ENCODE measurements at places on chromosomes 2 and 18.

DNA sequence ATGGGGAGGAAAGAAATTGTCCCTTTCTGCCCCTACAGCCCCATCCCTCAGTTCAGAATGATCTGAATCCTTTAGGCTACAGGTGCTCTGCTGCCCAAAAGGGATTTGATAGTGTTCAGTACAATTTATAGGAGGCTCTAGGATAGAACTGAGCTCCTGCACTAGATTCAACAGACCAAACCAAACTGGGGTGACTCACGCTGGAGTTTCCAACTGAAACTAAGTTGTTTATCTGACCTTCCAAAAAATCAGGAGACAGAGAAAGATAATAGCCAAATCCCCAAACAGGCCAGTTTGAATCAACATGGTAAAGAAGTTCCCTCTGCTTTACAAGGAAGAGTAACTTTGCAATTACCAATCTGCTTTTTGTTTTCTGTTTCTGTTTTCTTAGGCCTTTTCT is 72.7 kb upstream of the MBOAT2 start:
- no peak for DNase-seq

- DNase-seq, result no peak
Measured at GRCh38 chr2:62145478-62146100, 50.3 kb upstream of the B3GNT2 start.

- no peak for DNase-seq
Measured at GRCh38 chr18:43514747-43515146, 237.5 kb upstream of the SYT4 start.

DNA sequence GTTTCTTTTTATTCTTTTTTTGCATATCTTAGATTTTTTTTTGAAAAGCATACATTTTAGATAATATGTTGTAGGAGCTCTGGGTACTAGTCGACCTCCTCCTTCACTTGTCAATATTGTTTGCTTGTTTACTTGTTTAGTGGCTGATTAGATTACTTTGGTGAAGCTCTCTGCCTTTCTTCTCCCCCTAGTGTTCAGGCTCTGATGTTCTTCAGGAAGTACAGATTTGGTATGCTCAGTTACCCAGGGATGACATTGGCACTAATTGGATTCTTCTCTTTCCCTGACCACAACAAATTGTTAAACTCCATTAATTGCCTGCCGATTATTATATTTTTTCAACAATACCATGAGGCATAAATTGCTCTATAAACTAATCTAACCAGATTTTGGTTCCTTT is 491.2 kb downstream of the SUCLG1 start:
- DNase-seq, result no peak

GRCh38 chr2:118814368-118814767 is 33.1 kb downstream of the EN1 start:
- no peak for DNase-seq

DNA sequence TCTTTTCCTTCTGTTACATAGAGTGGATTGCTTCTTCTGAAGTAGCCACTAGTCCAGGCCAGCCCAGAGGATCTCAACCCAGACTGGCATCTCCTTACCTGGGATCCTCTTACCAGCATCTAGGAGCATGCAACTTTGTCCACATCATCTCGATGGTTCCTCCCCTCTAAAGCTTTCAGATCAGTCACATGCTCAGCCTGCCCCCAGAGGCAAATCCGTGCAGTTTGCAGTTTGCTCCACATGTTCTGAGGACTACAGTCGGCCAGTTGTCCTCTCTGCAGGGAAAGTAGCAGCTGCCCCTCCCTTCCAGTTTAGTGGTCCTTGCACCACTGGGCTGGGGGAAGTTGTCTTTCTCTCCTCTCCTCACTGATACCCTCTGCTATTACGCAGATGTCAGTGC is 259.8 kb upstream of the APCDD1 start:
- no peak for DNase-seq

GRCh38 chr2:186995092-186995491 is 146.1 kb upstream of the ZSWIM2 start:
- peak; percentile 8 for DNase-seq

- DNase-seq, result peak; percentile 59
Measured at GRCh38 chr2:68121873-68122679, 35.6 kb upstream of the PNO1 start.

- no peak for DNase-seq
Measured at GRCh38 chr2:42348113-42348805, 12.8 kb downstream of the COX7A2L start.

- no peak for DNase-seq
Measured at GRCh38 chr18:75497576-75498235, 70.2 kb upstream of the SMIM21 start.

DNA sequence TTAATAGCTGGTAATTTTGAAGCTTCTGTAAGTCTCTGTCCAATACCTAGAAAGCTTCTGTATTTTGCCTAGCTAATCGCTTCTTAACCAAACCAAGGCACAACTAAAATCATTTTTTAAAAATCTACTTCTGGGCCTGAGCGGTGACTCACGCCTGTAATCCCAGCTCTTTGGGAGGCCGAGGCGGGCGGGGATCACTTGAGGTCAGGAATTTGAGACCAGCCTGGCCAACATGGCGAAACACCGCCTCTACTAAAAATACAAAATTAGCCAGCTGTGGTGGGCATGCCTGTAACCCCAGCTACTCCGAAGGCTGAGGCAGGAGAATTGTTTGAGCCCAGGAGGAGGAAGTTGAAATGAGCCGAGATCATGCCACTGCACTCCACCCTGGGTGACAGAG is 148.6 kb upstream of the FIGN start:
- no peak for DNase-seq

DNA sequence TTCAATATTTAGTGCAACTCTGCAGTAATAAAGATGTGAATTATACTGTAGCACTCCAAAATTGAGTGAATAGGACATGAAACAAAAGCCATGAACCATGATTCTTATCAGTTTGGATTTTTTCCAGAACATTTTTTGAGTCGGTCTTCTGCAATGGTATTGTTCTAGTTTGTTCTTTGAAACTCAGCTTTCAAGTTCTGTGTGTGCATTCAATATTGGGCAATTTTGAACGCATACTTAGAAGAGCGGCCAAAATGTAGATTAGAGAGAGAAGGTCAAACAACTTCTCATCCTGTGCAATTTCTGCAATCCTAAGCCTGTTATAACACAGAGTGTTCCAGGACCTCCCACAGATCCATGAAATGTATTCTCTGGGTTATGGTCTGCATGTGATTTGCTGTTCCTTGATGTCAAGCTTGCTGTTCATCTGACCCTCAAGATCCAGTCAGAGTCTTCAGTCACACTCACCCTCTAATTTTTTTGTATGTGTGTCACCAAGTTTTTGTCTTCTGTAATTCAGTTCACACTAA is 48.3 kb downstream of the TSPYL6 start:
- DNase-seq, result peak; percentile 20

DNA sequence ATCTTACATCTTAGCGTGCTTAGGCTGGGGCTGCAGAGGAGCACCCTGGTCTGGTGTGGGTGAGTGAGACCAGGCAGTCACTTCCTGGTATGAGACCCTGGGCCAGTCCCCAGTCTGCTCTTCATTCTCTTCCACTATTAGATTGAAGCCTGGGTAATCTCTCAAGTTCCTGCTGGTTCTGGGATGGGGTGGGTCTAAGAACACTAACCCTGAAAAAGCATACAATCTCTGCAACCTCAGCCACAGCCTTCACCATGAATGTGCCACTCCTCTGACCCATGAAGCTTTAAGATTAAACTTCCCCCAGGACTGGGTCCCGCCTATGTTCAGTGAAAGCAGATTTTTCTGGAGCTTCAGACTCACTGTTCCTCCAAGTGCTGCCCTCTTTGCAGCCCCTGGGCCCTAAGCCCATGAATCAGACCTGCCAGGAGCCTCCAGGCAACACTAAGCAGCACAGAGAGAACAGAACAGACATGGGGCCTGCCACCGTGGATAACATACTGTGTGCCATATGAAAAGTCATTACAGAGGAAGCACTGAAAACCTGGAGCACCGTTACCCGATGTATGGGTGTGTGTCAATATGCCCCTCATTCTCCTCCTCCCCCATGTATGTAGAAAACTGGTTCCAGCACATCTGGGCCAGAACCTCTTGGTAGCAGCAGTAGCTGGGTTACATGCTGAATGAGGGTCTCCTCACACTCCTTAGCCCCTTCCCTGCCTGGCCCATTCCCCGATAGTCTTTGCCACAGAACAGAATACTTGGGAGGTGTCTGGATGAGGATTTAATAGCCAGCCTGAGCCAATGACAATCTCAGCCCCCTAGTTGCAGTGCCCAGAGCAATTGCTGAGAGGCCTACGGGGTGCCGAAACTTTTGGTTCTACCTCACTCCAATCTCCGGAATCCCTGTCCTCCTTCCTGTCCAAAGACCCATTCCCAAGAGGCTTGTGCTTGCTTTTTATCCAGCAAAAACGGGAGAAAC is 2.7 kb upstream of the SIX2 start:
- no peak for DNase-seq

- no peak for DNase-seq
Measured at GRCh38 chr2:219124381-219125110, 36.1 kb downstream of the NHEJ1 start.

GRCh38 chr2:241039416-241039815 is 41.0 kb downstream of the SNED1 start:
- no peak for DNase-seq

GRCh38 chr18:8313043-8313442 is 296.2 kb upstream of the RAB12 start:
- no peak for DNase-seq

DNA sequence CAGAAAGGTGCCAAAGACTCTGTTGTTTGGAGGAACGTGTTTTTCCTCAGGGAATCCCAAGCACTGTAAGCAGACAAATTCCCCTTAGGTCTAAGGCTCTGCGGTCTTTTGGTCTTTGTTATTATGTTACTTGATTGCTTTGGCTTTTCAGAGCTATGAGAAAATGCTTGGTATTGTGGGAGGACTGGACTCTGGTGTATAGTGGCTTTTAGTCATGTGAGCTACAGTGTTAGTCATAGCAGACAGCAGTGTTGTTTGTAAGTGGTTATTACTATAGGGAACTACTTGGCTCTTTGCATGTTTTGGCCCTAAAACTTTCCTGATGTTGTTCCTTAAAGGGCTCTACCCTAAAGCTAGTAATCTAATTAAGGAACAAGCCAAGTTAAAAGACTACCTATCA is 956.2 kb upstream of the LRATD1 start:
- DNase-seq, result no peak

GRCh38 chr18:44855681-44856080 is 175.0 kb downstream of the SETBP1 start:
- no peak for DNase-seq

GRCh38 chr2:46964835-46965560 is 49.4 kb upstream of the MCFD2 start:
- peak; percentile 16 for DNase-seq

GRCh38 chr2:121368836-121369235 is 83.8 kb upstream of the TFCP2L1 start:
- DNase-seq, result peak; percentile 7

- peak; percentile 36 for DNase-seq
Measured at GRCh38 chr18:62788876-62789275, 73.5 kb downstream of the PHLPP1 start.

- DNase-seq, result no peak
Measured at GRCh38 chr18:2968606-2969005, 44.3 kb downstream of the LPIN2 start.

GRCh38 chr2:88450186-88450585 is 2.3 kb downstream of the FOXI3 start:
- no peak for DNase-seq

GRCh38 chr18:77114415-77115191 is 18.0 kb downstream of the MBP start:
- DNase-seq, result peak; percentile 59

DNA sequence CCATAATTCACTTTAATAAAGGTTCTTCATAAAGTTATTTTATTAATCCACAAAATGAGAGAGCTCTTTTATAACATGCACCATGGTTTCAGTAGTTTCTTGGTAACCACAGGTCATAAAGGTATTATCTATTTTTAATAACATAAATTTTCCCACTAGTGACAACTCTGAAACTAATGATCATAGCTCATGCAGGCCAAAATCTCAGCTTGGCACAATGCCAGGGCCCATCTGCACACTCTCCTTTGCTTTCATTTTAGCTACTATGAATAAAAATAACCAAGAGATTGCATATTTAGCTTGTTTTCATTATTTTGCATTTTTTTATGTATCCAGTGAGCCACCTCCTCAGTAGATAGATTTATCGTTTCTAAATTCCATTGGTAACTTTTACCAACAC is 691.8 kb upstream of the CHAC2 start:
- no peak for DNase-seq

DNA sequence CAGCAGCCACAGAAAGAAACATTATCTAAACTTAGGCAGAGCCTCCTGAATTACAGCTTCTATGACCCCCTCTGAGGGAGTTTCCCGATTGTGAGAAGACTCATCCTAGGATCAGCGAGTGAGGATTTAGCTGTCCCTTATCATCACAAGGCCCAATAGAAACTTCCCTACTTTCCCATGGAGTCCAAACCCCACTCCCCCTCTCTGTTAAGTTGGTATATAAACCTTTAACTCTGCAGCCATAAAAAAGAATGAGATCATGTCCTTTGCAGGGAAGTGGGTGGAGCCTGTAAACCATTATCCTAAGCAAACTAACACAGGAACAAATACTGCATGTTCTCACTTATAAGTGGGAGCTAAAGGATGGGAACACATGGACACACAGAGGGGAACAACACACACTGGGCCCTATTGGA is 78.8 kb downstream of the MYL12B start:
- DNase-seq, result no peak

DNA sequence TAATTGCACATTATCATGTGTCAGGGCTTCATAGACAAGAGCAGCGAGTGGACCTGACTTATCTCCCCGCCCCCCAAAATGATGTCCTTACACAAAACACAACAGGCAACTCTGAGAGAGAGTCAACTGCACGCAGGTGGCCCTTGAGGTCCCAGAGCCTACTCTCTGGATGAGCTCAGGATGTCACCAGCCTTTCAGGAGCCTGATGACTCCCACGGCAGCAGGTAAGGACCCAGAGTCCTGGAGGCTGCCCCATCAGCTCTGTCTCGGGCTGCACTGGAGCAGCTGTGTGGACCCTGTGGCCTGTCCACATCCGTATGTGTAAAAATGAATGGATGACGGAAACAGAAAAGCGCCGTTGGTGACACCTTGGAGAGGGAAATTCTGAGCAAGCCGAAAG is 130.9 kb downstream of the HDAC4 start:
- no peak for DNase-seq

Measured in fibroblast of skin of left quadriceps (primary cell).